ENCODE measurements at places on chromosomes 13 and 19. TPM values are rescaled to one million over a fixed set of nuclear protein-coding genes. Genes with fewer than 3 reads are reported as not detected.

The C1QTNF9B gene
- not detected for total RNA-seq

DNA sequence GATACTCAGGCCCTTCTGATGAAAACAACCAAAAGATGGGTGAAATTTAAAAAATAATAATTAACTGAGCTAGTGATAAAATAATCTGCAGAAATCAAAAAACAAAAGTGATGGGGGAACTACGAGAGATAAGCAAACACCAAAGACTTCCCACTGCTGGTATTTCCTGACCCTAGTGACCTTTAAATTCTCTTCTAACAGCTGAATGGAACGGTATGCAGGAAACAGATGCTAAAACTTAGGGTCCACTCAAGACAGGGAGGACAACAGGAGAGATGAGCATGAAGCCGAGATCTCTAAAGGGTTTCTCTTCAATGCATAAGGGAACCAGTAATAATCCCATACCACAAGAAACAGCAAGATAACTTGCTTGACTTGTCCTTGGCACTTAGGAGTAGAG, 50.8 kb downstream of the USP12 start:
- H3K36me3 ChIP-seq, result peaks cover 32% of the 10 kb centered on the region
- no peaks in the 10 kb centered on the region for H3K27me3 ChIP-seq
- peaks cover 53% of the 10 kb centered on the region for H3K4me1 ChIP-seq

- H3K27ac ChIP-seq, result no peak overlapping the region
- H3K27me3 ChIP-seq, result peaks cover 24% of the 10 kb centered on the region
- DNase-seq, result no peak
- H3K4me3 ChIP-seq, result no peak overlapping the region
Measured at GRCh38 chr19:40213882-40214570, 4.2 kb downstream of the TTC9B start.

The GNG7 gene
- total RNA-seq, result 13.2 TPM

The PGLYRP1 gene
- not detected for total RNA-seq

GRCh38 chr13:65856431-65856830, 1373.7 kb downstream of the PCDH9 start:
- no peaks in the 10 kb centered on the region for H3K27me3 ChIP-seq
- H3K4me3 ChIP-seq, result no peak overlapping the region
- DNase-seq, result no peak
- H3K4me1 ChIP-seq, result 0 out of 2 replicates have a peak, but pooled peaks cover 6% of the 10 kb centered on the region
- no peak overlapping the region for H3K27ac ChIP-seq
- H3K36me3 ChIP-seq, result no peaks in the 10 kb centered on the region

DNA sequence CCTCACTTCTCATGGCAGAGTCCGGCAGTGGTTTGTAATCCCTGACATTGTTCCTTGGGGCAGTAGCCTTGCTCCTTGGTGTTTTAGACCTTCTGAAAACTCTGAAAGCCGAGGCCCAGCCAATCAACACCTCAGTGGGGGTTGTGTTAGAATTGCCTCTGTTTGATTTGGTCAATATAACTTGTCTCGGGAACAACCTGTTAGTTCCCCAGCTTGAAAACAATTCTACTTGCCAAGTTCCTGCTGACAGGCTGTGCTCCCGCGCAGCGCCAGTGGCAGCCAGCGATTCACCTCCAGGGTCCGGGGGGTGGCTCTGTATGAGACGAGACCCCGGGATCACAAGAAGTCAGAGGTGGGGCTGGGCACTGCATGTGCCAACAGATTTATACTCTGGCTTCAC, 81.4 kb upstream of the MEDAG start:
- H3K27me3 ChIP-seq, result peaks cover 62% of the 10 kb centered on the region
- no peak overlapping the region for H3K4me3 ChIP-seq
- no peak overlapping the region for H3K27ac ChIP-seq
- DNase-seq, result no peak
- H3K36me3 ChIP-seq, result no peaks in the 10 kb centered on the region

- H3K27me3 ChIP-seq, result no peaks in the 10 kb centered on the region
- H3K4me3 ChIP-seq, result no peak overlapping the region
- no peak for DNase-seq
- H3K4me1 ChIP-seq, result peaks cover 26% of the 10 kb centered on the region
Measured at GRCh38 chr13:26132756-26133155, 80.9 kb upstream of the SHISA2 start.

The RINL gene
- 14.5 TPM for total RNA-seq

The CBARP gene
- total RNA-seq, result 23.4 TPM

- H3K36me3 ChIP-seq, result no peaks in the 10 kb centered on the region
- H3K27ac ChIP-seq, result peak overlapping the region; percentile 95
- H3K27me3 ChIP-seq, result no peaks in the 10 kb centered on the region
Measured at GRCh38 chr13:102845289-102845629, 573 bp upstream of the ERCC5 start.

- H3K4me1 ChIP-seq, result no peaks in the 10 kb centered on the region
- DNase-seq, result no peak
- H3K27me3 ChIP-seq, result peaks cover 5% of the 10 kb centered on the region
- H3K36me3 ChIP-seq, result no peaks in the 10 kb centered on the region
- H3K4me3 ChIP-seq, result no peak overlapping the region
Measured at GRCh38 chr19:682678-683320, 6.6 kb downstream of the FSTL3 start.

The ZNF320 gene
- 23.8 TPM for total RNA-seq

DNA sequence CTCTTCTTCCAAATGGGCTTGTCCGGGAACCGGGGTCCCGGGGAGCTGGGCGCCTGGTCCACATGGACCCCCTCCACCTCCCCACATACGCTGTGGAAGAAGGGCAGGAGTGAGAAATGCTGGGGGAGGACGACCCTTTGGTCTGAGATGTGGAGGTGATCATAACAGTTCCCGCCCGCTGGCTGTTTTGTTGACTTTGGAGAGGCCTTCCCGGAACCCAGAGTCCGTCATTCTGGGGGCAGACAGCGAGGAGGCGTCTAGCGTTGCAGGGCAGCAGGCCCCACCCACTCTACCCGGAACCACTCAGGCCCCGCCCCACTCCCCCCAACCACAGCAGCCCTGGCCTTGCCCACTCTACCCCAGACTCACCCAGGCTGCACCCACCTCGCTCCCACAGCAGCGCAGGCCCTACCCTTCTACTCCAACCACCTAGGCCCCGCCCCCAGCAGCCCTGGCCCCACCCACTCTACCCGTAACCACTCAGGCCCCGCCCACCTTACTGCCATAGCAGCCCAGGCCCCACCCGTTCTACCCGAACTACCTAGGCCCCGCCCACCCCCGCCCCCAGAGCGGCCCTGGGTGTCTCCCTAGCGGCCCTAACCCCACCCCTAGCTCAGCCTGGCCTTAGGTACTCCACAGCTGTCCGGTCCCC, 7.1 kb downstream of the GPR108 start:
- peaks cover 9% of the 10 kb centered on the region for H3K4me1 ChIP-seq
- peak; percentile 94 for DNase-seq
- H3K27ac ChIP-seq, result no peak overlapping the region
- H3K36me3 ChIP-seq, result peaks cover 9% of the 10 kb centered on the region

GRCh38 chr13:89812856-89813255, 1534.6 kb upstream of the MIR17HG start:
- no peak overlapping the region for H3K4me3 ChIP-seq
- H3K4me1 ChIP-seq, result no peaks in the 10 kb centered on the region
- peaks cover 10% of the 10 kb centered on the region for H3K36me3 ChIP-seq
- no peak for DNase-seq
- H3K27ac ChIP-seq, result no peak overlapping the region

- H3K27ac ChIP-seq, result no peak overlapping the region
- H3K36me3 ChIP-seq, result no peaks in the 10 kb centered on the region
- no peaks in the 10 kb centered on the region for H3K4me1 ChIP-seq
- no peak for DNase-seq
- H3K27me3 ChIP-seq, result peaks cover 21% of the 10 kb centered on the region
Measured at GRCh38 chr13:112219740-112220139, 152.8 kb downstream of the SOX1 start.

- peak overlapping the region; percentile 97 for H3K27ac ChIP-seq
- no peaks in the 10 kb centered on the region for H3K27me3 ChIP-seq
Measured at GRCh38 chr13:33259296-33259695, 26.3 kb downstream of the STARD13 start.
